ENCODE measurements at places on chromosomes 11 and 22.

DNA sequence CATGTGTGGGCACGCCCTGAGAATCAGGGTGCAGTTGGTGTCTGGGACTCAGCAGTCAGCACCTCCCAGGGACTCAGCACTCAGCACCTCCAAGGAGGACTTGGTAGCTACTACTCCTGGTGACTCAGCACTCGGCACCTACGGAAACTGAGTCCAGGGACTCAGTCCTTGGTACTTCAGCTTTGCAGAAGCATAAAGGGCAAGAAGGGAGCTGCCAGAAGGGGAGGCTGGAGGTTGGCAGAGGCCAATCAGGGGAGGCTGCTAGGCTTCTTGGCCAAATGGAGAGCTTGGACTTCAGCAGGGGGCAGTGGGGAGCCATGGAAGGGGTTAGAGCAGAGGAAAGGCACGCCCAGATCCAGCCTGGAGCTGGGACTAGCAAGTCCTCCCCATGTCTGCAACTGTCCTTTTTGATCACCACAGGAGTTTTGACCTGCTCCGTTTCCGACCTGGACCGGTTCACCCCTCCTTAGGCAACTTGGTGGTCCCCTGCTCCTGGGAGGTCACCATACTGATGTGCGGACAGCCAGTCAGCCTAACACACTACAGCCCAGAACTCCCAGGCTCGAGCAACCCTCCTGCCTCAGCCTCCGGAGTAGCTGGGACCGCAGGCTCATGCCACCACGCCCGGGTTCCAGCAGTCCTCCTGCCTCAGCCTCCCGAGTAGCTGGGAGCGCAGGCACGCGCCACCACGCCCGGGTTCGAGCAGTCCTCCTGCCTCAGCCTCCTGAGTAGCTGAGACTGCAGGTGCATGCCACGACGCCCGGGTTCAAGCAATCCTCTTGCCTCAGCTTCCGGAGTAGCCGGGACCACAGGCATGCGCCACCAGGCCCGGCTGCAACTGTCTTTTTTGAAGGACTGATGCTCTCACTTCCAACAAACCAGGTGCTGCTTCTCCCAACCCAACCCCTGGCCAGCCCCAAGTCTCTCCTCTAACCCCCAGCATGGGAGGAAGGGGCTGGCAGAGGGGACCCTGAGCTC is 1.5 kb downstream of the ANO9 start:
- no peak overlapping the region for H3K4me3 ChIP-seq
- peaks cover 23% of the 10 kb centered on the region for H3K4me1 ChIP-seq
- DNase-seq = no peak
- H3K27ac ChIP-seq = no peak overlapping the region
- no peaks in the 10 kb centered on the region for H3K36me3 ChIP-seq

DNA sequence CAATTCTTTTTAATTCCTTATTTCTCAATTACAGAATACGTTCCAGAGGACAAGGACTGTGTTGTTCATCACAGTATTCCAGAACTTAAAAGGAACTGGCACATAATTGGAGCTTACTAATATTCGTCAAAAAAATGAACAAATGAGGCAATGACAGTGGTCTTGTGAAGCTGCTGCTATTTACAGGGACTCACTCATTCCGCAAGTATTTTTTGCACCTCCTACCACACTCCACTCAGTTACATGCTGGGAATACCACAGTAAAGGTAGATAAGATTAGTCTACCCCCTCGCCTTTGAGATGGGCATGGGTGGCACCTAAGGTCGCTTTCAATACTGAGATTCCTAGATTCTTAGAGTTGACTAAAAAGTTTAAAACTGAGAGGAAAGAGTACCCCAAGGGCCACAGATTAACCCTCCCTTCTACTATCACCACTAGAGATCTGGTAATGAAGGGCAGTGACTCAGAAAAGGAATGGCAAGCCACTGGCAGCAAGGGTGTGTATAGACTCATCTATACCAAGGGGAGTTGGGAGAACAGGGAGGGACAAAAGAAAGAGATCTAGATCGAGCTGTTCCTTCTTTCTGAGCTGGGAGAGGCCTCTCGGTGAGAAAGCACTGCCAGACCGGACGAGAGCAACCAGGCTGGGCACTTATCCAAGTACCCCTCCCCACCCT is 85.0 kb downstream of the RPL27A start:
- no peak for DNase-seq
- peaks cover 7% of the 10 kb centered on the region for H3K36me3 ChIP-seq
- no peak overlapping the region for H3K27ac ChIP-seq
- H3K4me3 ChIP-seq = no peak overlapping the region

- no peaks in the 10 kb centered on the region for H3K27me3 ChIP-seq
- no peak overlapping the region for H3K27ac ChIP-seq
- H3K36me3 ChIP-seq = no peaks in the 10 kb centered on the region
- no peak overlapping the region for H3K4me3 ChIP-seq
- DNase-seq = no peak
Observed at GRCh38 chr22:47230251-47230650, 467.8 kb downstream of the TBC1D22A start.

- no peaks in the 10 kb centered on the region for H3K36me3 ChIP-seq
- no peak overlapping the region for H3K4me3 ChIP-seq
- H3K27ac ChIP-seq = no peak overlapping the region
- peaks cover 23% of the 10 kb centered on the region for H3K27me3 ChIP-seq
Observed at GRCh38 chr11:76721755-76722677, 51.5 kb upstream of the LRRC32 start.

DNA sequence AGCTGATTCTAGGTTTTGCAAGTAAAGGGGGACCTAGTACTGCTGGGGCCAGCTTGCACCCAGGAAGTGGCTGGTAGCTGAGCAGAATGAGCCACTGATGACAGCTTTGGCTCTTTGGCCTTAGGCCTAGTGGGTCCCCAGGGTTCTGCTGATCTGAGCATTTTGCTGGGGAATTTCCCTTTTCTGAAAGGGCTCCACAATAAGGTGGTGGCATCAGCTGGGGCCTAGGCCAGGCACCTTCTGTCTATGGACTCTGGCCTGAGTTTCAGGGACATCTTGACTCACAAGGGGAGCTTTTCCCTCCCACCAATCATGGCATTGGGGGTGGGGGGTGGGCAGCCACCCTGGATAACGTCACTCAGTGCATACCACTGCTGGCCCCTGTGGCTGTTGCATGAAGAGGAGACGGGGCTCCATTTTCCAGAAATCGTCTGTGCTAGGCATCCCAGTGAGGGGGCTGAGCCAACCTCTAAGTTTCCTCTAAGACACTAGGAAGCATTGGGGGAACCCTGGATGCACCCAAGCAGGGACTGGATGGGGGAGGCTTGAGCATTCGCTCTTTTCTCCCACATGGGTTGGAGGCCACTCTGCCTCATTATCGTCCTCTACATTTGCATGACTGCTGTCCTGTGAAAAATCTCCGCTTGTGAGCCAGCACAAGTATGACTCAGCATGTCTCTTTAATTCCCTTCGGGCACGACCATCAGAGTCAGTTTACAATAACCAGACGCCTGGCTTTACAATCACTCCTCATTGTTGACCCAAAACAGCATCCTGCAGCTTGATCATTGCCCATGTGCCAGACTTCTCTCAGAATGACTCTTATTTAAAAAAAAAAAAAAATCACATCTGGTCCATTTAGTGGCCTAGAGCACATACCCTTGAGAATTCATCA is 145.0 kb upstream of the THY1 start:
- peaks cover 12% of the 10 kb centered on the region for H3K4me1 ChIP-seq
- H3K27me3 ChIP-seq = no peaks in the 10 kb centered on the region
- H3K27ac ChIP-seq = no peak overlapping the region
- peak; percentile 68 for DNase-seq
- H3K36me3 ChIP-seq = no peaks in the 10 kb centered on the region

GRCh38 chr22:25668437-25668836 is 73.6 kb upstream of the MYO18B start:
- H3K27ac ChIP-seq = no peak overlapping the region
- peaks cover 17% of the 10 kb centered on the region for H3K4me1 ChIP-seq
- DNase-seq = peak; percentile 65
- H3K4me3 ChIP-seq = no peak overlapping the region

- H3K4me1 ChIP-seq = peaks cover 15% of the 10 kb centered on the region
- H3K27ac ChIP-seq = peak overlapping the region; percentile 51
- H3K27me3 ChIP-seq = no peaks in the 10 kb centered on the region
- H3K36me3 ChIP-seq = peaks cover 2% of the 10 kb centered on the region
- peak; percentile 87 for DNase-seq
Observed at GRCh38 chr11:72413914-72414628, 20.3 kb downstream of the CLPB start.

GRCh38 chr11:76269661-76270261 is 63.5 kb upstream of the WNT11 start:
- H3K27me3 ChIP-seq = no peaks in the 10 kb centered on the region
- DNase-seq = peak; percentile 93
- no peak overlapping the region for H3K4me3 ChIP-seq
- peak overlapping the region; percentile 75 for H3K27ac ChIP-seq
- H3K36me3 ChIP-seq = no peaks in the 10 kb centered on the region
- H3K4me1 ChIP-seq = peaks cover 50% of the 10 kb centered on the region

DNA sequence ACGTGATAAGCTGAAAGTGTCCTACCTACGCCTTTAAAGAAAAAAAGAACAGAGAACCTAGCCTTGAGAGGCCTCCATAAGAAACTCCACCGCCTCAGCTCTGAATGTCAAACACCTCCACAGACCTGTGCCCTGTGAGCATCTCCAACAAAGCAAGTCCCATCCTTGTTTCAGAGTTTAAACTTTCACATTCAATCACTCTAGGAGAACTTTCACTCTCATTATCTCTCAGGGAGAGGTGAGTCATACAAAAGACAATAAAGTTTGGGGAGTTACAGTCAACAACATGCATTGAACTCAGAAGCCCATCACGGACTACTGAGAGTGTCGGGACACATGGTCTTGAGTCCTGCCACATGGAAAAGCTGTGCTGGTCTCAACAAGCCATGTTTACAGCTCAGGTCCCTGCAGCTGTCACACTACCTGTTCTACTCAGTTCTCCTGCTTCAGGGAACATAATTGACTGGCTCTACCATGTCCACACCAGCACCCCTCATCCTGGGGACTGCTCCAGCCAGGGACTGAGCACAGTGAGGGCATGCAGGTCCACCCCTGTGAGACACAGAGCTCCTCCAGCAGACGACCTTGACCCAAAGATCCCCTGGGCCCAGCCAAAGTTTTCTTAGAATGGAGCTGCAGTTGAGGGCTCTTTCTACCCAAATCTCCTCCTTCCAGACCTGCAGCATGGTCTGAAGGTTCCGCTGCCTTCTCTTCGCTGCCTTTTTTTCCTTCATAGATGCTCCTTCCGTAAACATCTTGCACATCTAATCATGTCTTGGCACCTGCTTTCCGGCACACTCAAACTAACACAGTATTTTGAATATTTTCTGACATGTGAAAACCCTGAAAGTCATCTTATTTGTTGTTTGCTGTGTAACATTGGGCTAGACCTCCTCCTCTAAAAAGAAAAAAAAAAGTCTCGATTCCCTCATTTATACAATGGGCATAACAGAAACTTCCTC is 114.9 kb downstream of the ETS1 start:
- no peak overlapping the region for H3K27ac ChIP-seq
- DNase-seq = no peak
- H3K36me3 ChIP-seq = peaks cover 45% of the 10 kb centered on the region
- H3K4me3 ChIP-seq = no peak overlapping the region
- peaks cover 32% of the 10 kb centered on the region for H3K4me1 ChIP-seq

DNA sequence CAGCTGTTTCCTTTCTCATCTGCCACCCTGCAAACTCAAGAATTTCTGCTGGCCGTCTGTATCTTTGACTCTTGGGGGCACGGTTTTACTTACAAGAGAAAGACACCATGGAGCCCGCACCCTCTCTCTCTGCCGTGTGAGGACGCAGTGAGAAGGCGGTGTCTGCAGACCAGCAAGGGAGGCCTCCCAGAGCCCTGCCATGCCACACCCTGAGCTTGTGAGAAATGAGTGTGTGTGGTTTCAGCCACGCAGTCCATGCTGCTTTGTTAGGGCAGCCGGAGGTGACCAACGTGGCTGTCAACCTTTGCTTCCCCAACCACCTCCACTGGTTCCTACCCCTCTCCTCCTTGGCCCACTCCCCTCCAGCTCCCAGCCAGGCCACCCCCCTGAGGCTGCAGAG is 70.1 kb upstream of the NUP50 start:
- H3K27ac ChIP-seq = no peak overlapping the region
- no peaks in the 10 kb centered on the region for H3K36me3 ChIP-seq
- H3K27me3 ChIP-seq = peaks cover 8% of the 10 kb centered on the region
- H3K4me1 ChIP-seq = no peaks in the 10 kb centered on the region
- H3K4me3 ChIP-seq = no peak overlapping the region

DNA sequence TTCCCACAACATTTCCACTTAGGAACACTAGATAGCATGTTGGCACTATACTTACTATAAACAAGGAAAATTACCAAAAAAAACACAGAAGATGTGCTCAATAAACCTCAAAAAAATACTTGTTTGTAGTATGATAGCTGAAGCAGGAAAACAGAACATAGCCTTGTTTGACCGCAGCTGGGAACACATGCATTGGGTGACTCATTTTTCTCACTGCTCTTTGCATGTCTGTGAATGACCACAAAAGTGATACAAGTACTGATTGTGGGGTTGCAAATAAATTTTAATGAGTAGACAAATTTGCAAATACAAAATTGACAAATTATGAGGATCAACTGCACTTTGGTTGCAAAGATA is 22.8 kb upstream of the GUCY1A2 start:
- no peak overlapping the region for H3K27ac ChIP-seq
- H3K27me3 ChIP-seq = no peaks in the 10 kb centered on the region

DNA sequence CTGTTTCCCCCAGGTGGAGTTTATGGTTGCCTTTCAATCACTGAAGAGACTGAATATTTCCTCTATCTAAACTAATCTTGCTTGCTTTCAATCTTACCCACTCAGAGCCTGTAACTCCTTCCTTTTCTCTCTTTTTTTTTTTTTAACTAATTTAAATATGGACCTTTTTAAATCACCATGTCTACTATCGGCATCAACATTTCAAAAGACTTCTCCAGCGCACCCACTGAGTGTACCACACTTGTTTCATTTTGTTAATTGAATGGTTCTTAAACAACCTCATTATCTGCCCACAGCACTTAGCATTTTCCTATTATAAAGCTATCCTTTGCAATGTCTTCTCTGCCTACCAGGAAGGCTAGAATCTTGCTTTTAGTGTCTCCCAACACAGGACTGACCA is 1212.5 kb downstream of the LRRC4C start:
- no peak for DNase-seq
- no peaks in the 10 kb centered on the region for H3K36me3 ChIP-seq
- no peak overlapping the region for H3K4me3 ChIP-seq
- H3K27ac ChIP-seq = no peak overlapping the region
- no peaks in the 10 kb centered on the region for H3K4me1 ChIP-seq

GRCh38 chr11:37409124-37409523 is 811.1 kb upstream of the RAG2 start:
- no peaks in the 10 kb centered on the region for H3K27me3 ChIP-seq
- H3K4me1 ChIP-seq = no peaks in the 10 kb centered on the region
- H3K27ac ChIP-seq = no peak overlapping the region

GRCh38 chr11:4763096-4763495 is 6.6 kb downstream of the OR51F1 start:
- no peaks in the 10 kb centered on the region for H3K36me3 ChIP-seq

DNA sequence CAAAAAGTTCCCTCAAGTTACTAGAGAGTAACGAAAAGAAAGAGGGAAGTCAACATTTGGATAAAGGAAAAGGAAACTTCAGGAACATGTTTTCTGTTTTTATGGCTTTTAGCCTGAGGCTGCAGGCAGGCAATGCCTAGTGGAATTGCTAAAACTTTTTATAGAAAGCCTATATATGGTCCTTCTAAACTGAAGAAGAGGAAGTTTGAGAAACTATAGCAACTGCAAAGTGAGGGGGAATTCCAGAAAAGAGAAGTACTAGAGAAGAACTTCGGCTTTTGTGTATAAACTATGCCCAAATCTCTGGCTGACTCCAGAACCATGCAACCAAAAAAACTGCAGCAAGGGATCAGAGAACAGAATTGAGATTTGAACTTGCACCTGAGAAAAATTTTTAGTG is 74.3 kb upstream of the ARHGAP42 start:
- no peak overlapping the region for H3K27ac ChIP-seq
- H3K36me3 ChIP-seq = no peaks in the 10 kb centered on the region
- no peaks in the 10 kb centered on the region for H3K27me3 ChIP-seq
- no peaks in the 10 kb centered on the region for H3K4me1 ChIP-seq
- no peak overlapping the region for H3K4me3 ChIP-seq

Measured in muscle of leg (tissue), 16 donors.